Glutamatergic neuron (in vitro differentiated cells): ENCODE measurements at places on chromosomes 7 and 10.

GRCh38 chr10:60428387-60428737 lies 38.7 kb upstream of the ANK3 start:
- DNase-seq = no peak

- DNase-seq = no peak
These were observed 216.6 kb upstream of the YAE1 start for GRCh38 chr7:39349452-39350123.

DNA sequence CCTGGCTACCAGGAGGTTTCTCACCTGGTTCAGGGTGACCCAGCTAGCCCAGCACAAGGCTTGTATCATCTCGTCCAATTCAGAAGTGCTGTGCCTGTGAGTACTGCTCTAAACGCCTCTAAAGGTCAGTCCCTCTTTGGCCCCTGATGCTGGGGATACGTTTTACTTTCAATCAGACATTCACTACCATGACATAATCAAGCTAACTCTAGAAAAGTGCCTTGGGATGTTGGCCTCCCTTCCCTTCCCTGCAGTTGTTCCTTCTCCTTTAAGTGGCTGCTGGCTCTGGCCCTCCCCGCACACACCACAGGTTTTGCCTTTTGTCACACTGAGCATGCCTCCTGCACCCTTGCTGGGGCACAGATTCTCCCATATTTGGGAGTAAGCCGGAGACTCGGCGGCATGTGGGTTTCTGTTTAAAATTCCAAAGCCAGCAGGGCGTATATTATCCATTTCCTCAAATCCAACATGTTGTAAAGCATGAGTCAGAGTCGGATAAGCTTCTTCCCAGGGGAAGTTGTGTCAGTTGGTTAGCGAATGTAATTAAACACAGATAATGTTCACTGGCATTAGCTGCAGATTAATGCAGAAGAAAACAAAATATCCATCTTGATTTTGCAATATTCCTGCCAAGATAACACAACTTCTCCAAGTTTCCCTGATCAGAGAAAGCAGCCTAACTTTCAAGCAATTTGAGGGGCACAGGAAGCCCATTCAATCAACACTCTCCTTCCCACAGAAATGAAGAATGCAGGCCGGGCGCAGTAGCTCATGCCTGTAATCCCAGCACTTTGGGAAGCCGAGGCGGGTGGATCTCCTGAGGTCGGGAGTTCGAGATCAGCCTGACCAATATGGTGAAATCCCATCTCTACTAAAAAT lies 31.8 kb upstream of the VCL start:
- DNase-seq = peak; percentile 34

DNA sequence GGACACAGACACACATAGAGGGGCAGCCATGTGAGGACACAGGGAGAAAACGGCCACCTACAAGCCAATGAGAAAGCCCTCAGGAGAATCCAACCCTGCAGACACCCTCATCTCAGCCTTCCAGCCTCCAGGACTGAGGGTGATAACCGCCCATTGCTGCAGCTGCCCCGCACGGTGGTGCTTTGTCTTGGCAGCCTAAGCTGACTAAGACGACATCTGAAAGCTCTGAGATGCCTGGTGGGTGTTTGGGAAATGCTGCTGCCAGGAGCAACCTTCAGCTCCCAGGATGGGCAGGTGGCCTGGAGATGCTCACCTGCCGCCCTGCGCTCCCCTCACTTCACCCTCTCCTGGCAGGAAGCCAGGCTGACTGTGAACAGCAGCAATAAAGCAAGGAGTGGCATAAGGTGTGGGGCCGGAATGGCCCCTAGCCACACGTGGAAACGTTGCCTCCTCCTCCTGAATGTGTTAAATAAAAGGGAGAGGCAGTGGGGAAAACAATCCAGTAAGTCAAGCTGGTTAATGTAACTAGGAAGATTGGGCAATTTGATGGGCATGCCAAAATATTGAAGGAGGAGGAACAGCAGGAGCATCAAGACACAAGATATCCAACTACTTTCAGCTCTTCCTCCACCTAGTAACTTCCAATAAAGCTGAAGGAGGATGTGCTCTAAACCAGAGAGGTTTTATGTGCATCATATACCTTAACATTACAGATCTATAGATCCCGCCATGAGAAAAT lies 121.5 kb downstream of the TNS3 start:
- DNase-seq = no peak
